Peyer's patch (tissue), 4 donors: ENCODE measurements at places on chromosomes 11 and 22. TPM values are rescaled to one million over a fixed set of nuclear protein-coding genes. Genes with fewer than 3 reads are reported as not detected.

- no peaks in the 10 kb centered on the region for H3K27me3 ChIP-seq
- peak overlapping the region; percentile 47 for H3K27ac ChIP-seq
- peak; percentile 93 for DNase-seq
- peaks cover 40% of the 10 kb centered on the region for H3K36me3 ChIP-seq
These were observed 21.5 kb upstream of the TXNRD2 start for GRCh38 chr22:19962909-19963806.

Gene GP1BB
- total RNA-seq = 2.7 TPM

- H3K4me3 ChIP-seq = no peak overlapping the region
- H3K36me3 ChIP-seq = no peaks in the 10 kb centered on the region
- H3K4me1 ChIP-seq = no peaks in the 10 kb centered on the region
These were observed 11.2 kb upstream of the TMEM184B start for GRCh38 chr22:38284042-38284402.

- H3K4me1 ChIP-seq = no peaks in the 10 kb centered on the region
- no peak overlapping the region for H3K4me3 ChIP-seq
- DNase-seq = no peak
- H3K27me3 ChIP-seq = no peaks in the 10 kb centered on the region
- H3K36me3 ChIP-seq = no peaks in the 10 kb centered on the region
These were observed 108.8 kb downstream of the MPPED1 start for GRCh38 chr22:43520632-43521039.

GRCh38 chr11:3967695-3968094, 112.2 kb downstream of the STIM1 start:
- H3K36me3 ChIP-seq = no peaks in the 10 kb centered on the region
- no peak overlapping the region for H3K4me3 ChIP-seq
- no peaks in the 10 kb centered on the region for H3K4me1 ChIP-seq
- DNase-seq = no peak
- H3K27me3 ChIP-seq = no peaks in the 10 kb centered on the region
- no peak overlapping the region for H3K27ac ChIP-seq

Gene SYT13
- 22.3 TPM for total RNA-seq

Gene GRM5
- 0.53 TPM for total RNA-seq

- H3K4me3 ChIP-seq = no peak overlapping the region
- no peak for DNase-seq
- H3K27me3 ChIP-seq = no peaks in the 10 kb centered on the region
- no peaks in the 10 kb centered on the region for H3K4me1 ChIP-seq
- H3K36me3 ChIP-seq = no peaks in the 10 kb centered on the region
These were observed 47.0 kb upstream of the ALKBH3 start for GRCh38 chr11:43833657-43834073.

DNA sequence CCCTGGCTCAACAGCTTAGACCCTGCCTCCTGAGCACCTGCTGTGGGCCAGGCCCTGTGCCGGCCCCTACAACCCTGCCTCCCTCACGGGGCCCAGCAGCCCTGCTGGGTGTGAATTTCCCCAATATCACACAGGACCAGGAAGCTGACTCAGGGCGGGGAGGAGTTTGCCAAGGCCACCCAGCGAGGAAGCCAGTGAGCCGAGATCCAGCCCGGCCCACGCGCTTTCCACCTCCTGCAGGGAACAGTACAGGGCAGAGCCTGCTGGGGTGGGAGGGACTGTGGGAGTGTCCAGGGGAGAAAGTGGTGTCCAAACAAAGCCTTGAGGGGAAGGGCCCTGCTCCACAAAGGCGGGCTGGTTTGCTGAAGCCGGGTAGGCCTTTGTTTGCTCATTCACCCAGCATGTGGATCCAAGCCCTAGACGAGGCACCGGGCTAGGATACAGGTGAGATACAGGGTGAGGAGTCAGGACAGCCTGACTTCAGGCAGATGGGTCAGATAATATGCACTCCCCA, 26.8 kb downstream of the RPL3 start:
- H3K4me1 ChIP-seq = peaks cover 15% of the 10 kb centered on the region
- H3K27me3 ChIP-seq = no peaks in the 10 kb centered on the region
- no peak overlapping the region for H3K4me3 ChIP-seq
- peak; percentile 45 for DNase-seq

GRCh38 chr11:57150454-57150917, 31.3 kb upstream of the LRRC55 start:
- no peaks in the 10 kb centered on the region for H3K36me3 ChIP-seq
- H3K4me1 ChIP-seq = no peaks in the 10 kb centered on the region
- DNase-seq = no peak
- no peak overlapping the region for H3K4me3 ChIP-seq
- H3K27me3 ChIP-seq = no peaks in the 10 kb centered on the region
- H3K27ac ChIP-seq = no peak overlapping the region

- H3K36me3 ChIP-seq = no peaks in the 10 kb centered on the region
- H3K4me1 ChIP-seq = peaks cover 4% of the 10 kb centered on the region
- peak overlapping the region; percentile 25 for H3K27ac ChIP-seq
- no peaks in the 10 kb centered on the region for H3K27me3 ChIP-seq
- H3K4me3 ChIP-seq = no peak overlapping the region
These were observed 12.4 kb upstream of the DSCAML1 start for GRCh38 chr11:117809236-117810055.

DNA sequence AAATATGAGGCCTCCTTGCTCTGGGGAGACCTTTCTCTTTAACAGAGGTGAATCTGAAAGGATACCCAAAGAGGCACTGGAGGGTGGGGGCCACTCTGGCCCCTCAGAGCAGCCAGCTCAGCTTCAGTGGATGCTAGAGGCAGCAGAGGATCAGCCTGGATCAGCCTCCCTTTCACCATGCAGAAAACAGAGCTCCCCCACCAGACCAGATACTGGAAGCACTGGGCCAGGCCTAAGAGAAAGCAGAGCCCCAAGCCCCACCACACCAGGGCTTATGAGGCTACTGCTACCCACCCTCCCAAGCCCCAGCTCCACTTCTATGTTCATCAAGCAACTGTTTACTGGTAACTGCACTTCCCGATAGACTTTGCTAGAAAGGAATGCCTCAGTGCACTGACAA, 4.0 kb upstream of the SLC43A3 start:
- no peaks in the 10 kb centered on the region for H3K27me3 ChIP-seq
- no peaks in the 10 kb centered on the region for H3K36me3 ChIP-seq
- DNase-seq = no peak
- H3K4me1 ChIP-seq = peaks cover 4% of the 10 kb centered on the region
- H3K27ac ChIP-seq = no peak overlapping the region

- peak overlapping the region; percentile 79 for H3K27ac ChIP-seq
- no peaks in the 10 kb centered on the region for H3K36me3 ChIP-seq
- H3K4me1 ChIP-seq = peaks cover 29% of the 10 kb centered on the region
- DNase-seq = no peak
- H3K27me3 ChIP-seq = no peaks in the 10 kb centered on the region
These were observed 25.8 kb downstream of the SWAP70 start for GRCh38 chr11:9689721-9690120.

Gene ARHGAP42
- 25.5 TPM for total RNA-seq

DNA sequence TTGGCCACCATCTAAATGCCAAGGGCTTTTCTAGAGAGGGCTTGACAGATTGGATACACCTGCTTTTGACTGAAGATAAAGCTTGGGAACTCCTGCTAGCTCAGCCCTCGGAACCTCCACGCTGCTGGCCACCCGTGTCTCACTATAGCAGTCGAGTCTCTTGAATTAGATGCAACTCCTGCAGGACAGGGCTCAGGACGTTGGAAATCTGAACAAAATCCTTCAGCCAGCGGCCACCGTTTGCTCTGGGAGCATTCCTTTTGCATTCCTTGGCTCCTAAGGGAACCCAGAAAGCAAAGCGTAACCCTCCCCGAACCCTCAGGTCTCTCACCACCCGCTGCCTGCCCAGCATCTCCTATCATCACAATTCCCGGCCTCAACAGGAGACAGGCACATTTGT, 77.8 kb downstream of the GRIK4 start:
- no peak overlapping the region for H3K4me3 ChIP-seq
- peak; percentile 22 for DNase-seq
- no peaks in the 10 kb centered on the region for H3K36me3 ChIP-seq
- H3K27ac ChIP-seq = no peak overlapping the region
- H3K27me3 ChIP-seq = no peaks in the 10 kb centered on the region

DNA sequence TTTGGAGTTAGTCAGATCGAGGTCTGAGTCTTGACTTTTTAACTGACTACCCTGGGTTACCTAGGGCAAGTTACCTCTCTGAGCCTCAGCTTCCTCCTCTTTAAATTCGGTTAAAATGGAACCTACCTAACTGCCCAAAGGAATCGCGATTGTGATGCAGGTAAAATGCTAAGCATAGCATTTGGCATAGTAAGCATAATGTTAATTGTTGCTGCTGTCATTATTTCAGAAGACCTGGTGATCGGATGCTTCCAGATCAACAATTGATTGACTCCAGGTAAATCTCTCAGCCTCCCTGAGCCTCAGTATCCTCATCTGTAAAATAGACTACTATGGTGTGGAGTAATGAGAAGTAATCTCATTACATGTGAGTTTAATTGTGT, 550 bp upstream of the SLC43A1 start:
- H3K27me3 ChIP-seq = no peaks in the 10 kb centered on the region
- no peak for DNase-seq
- H3K4me1 ChIP-seq = no peaks in the 10 kb centered on the region
- peak overlapping the region; percentile 70 for H3K4me3 ChIP-seq
- H3K36me3 ChIP-seq = no peaks in the 10 kb centered on the region
- H3K27ac ChIP-seq = no peak overlapping the region

Gene DHCR7
- 101 TPM for total RNA-seq

DNA sequence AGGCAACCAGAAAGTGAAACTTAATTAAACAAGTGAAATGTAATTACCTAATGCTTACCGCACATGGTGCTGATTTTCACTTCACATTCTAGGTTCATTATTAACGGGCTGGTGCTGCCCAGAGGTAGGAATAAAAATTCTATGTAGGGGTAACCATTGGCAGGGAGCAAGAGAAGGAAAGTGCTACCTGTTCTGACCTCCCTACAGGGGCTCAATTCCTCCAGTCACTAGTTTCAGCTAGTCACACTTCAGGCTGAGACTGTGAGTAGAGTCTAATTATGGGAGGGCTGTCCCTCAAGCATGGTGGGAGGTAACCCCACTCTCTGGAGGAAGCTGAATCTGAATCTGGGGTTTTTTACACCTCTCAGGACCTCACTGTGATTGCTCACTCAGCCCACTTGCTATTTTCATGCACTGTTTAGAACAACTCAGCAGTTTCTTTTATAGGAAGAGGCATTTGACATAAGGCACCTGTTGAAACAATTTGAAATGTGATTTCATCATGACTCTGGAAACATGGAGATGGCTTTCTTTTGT, 75.4 kb downstream of the MAML2 start:
- peak overlapping the region; percentile 30 for H3K27ac ChIP-seq
- no peaks in the 10 kb centered on the region for H3K36me3 ChIP-seq
- no peak for DNase-seq
- H3K4me3 ChIP-seq = no peak overlapping the region
- no peaks in the 10 kb centered on the region for H3K4me1 ChIP-seq
- no peaks in the 10 kb centered on the region for H3K27me3 ChIP-seq

Gene RAG2
- not detected for total RNA-seq

Gene AGBL2
- total RNA-seq = 17.4 TPM

Gene MRGPRX2
- total RNA-seq = not detected

DNA sequence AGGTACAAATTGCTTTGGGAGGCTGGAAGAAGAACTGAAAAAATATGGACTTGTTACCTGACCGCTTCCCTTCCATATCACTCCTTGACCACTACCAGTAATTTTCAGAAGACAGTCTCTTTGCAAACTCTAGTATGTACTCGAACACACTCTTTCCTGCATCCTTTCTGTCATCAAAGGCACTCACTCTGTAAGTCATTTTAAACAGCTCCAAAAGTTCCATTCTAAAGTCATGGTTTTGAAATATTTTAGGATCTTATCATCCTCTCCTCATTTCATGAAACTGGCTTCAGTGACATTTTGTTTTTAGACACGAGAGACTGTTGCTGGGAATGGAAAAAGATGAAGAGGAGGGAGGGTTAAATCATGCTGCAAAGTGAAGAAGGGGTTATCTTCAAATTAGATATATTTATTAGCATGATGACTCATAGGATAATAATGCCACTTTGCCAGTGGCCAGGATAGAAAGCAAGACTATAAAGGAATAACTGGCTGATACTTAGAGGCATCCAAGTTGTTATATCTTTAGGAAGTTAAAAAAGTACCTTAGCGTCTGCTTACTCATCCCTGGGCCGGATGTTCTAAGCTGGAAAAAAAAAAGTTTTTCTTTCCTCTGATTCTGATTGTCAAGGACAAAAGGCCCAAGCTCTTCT, 549.3 kb downstream of the METTL15 start:
- H3K4me1 ChIP-seq = no peaks in the 10 kb centered on the region
- no peak overlapping the region for H3K27ac ChIP-seq
- no peak overlapping the region for H3K4me3 ChIP-seq
- DNase-seq = no peak
- H3K36me3 ChIP-seq = no peaks in the 10 kb centered on the region
- no peaks in the 10 kb centered on the region for H3K27me3 ChIP-seq

DNA sequence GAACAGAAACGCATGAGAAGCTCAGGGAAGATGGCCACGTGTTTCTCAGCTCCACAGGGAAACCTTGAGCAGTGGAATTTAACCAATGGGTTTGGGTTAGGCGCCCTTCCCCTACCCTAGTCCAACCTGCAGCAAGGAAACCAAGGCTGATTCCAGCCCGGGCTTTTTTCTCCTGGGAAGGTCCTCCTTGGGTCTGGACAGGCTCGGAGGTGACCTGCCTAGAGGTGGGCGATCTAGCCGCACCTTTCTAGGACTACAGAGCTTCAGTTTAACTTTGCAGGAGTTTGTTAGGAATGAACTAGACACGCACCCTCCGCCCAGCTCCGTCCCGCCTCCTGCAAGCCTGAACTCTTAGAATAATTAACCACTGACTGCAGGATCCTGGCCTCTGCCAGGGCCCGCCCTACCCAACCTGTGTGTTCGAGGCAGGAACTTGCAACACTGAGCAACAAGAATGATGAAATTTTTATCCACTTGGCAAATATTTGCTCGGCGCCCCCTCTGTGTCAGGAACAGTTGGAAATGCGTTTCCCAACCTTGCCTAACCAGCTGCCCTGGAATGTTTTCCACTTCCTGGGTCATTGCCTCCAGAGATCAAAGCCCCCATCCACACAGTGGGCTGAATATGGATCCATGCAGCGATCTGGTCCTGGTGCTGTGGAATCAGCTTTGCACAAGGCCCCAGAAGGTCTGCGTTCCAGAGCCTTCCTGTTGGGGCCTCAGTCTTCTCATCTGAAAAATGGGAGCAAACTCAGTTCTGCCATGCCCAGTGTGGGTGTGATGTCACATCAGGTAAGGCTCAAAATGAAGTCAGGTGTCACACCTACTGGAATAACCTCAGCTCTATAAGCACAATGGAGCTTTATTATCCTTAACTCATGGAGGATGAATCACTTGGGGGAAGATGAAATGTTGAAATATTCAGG, 13.3 kb downstream of the MPST start:
- H3K36me3 ChIP-seq = no peaks in the 10 kb centered on the region
- no peaks in the 10 kb centered on the region for H3K4me1 ChIP-seq
- peak overlapping the region; percentile 27 for H3K4me3 ChIP-seq
- no peaks in the 10 kb centered on the region for H3K27me3 ChIP-seq
- DNase-seq = peak; percentile 87
